ENCODE measurements at places on chromosomes 12 and 14. TPM values are rescaled to one million over a fixed set of nuclear protein-coding genes. Genes with fewer than 3 reads are reported as not detected.
A peak's percentile ranks its signal among the peaks of the same experiment; 100 is the strongest.

The EFS gene
- total RNA-seq, result 3.6 TPM

The ARID4A gene
- 14.2 TPM for total RNA-seq

The NANOG gene
- not detected for total RNA-seq

The PPFIBP1 gene
- 258 TPM for total RNA-seq

The PTPRQ gene
- total RNA-seq, result 0.27 TPM

The CRIP1 gene
- 65.9 TPM for total RNA-seq

DNA sequence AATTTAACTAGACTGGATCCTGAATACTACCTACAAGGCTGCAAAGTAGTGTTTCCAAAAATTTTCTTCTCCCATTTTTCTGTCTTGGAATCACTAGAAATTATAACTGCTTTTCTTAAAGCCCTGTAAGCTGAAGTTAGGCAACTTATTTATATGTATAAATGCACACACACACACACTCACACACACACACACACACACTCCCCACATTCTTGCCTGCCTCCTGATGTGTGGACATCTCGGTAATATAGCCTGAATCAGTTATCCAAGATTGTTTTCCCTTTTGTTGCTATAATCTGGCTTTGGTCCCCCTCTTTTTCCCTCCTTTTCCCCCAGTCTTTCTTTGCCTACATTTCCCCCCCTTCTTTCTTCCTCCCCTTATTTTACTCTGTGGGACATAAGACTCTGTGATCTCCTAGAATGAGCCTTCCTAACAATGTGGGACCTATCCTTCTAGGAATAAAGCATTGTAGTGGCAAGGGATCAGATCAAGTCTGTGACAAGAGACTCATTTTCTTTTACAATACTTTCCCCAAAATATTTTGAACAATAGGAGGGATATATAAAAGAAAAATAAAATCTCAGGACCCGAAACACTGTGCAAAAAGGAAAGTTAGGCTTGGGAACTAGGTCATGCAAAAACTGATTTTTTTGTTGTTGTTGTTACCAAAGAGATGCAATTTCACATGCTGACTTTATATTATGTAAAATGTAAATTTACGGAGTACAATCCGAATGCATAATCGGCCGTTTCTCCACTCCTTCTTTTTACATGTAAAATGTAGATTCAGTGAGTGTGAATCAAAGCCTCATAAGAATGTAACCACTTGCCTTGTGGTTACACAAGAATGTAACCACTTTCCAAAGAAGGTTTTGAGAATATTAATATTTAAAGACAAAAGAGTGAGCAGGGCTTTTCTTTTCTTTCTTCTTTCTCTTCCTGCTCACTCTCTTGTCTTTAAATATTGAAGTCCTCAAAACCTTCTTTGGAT, 26.3 kb upstream of the CD69 start:
- H3K4me1 ChIP-seq, result no peaks in the 10 kb centered on the region
- no peak overlapping the region for H3K4me3 ChIP-seq
- H3K36me3 ChIP-seq, result no peaks in the 10 kb centered on the region
- DNase-seq, result no peak

- no peak overlapping the region for H3K4me3 ChIP-seq
- H3K36me3 ChIP-seq, result no peaks in the 10 kb centered on the region
These were observed 250.2 kb downstream of the GPHN start for GRCh38 chr14:66758031-66758613.

- DNase-seq, result no peak
- no peak overlapping the region for H3K4me3 ChIP-seq
- no peaks in the 10 kb centered on the region for H3K4me1 ChIP-seq
- no peak overlapping the region for H3K27ac ChIP-seq
- no peaks in the 10 kb centered on the region for H3K36me3 ChIP-seq
These were observed 216.7 kb downstream of the ACSS3 start for GRCh38 chr12:81294325-81295190.

DNA sequence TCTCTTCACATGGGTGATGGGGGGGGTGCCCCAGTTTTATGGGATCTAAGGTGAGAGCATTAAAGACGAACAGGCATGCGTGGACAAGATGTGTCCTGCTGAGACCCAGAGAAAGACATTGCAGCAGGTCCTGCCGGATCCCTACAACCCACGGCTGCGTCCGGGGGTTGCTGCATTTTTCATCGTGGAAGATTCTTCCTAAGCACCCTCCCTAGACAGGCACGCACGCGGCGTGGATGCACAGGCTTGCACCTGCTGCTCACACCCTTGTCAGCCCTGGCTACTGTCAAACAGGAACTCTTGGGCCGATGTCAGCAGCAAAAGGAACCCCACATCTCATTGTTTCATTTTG, 280.6 kb upstream of the RTL1 start:
- no peaks in the 10 kb centered on the region for H3K4me1 ChIP-seq
- H3K27me3 ChIP-seq, result peaks cover 85% of the 10 kb centered on the region
- H3K36me3 ChIP-seq, result no peaks in the 10 kb centered on the region
- no peak for DNase-seq
- H3K27ac ChIP-seq, result no peak overlapping the region

- H3K4me1 ChIP-seq, result peaks cover 75% of the 10 kb centered on the region
- H3K27me3 ChIP-seq, result no peaks in the 10 kb centered on the region
- H3K4me3 ChIP-seq, result peak overlapping the region; percentile 32
- peak overlapping the region; percentile 63 for H3K27ac ChIP-seq
These were observed 22.3 kb downstream of the MSRB3 start for GRCh38 chr12:65300679-65301349.

DNA sequence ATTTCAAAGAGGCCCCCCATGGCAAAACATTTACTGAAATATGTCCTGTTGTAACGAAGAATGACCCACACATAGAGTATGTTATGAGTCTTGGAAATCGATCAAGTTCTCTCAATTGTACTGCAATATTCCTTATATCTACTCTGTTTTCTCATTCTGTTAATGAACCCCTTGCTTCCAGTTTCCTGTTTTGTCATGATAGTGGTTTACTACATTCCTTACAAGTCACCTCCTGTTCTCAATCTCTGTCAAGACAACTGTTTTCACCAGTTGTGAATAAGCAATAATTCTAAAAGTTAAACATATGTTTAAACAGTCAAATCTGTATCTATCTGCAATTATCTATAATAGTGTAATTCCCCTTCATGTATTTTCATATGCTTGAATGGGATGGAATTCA, 16.4 kb upstream of the ARID2 start:
- DNase-seq, result no peak
- H3K27ac ChIP-seq, result no peak overlapping the region
- no peaks in the 10 kb centered on the region for H3K27me3 ChIP-seq
- H3K4me1 ChIP-seq, result peaks cover 19% of the 10 kb centered on the region

GRCh38 chr12:1234073-1234472, 243.1 kb downstream of the ERC1 start:
- H3K36me3 ChIP-seq, result peaks cover 18% of the 10 kb centered on the region
- H3K4me1 ChIP-seq, result peaks cover 5% of the 10 kb centered on the region
- H3K27me3 ChIP-seq, result no peaks in the 10 kb centered on the region
- no peak overlapping the region for H3K27ac ChIP-seq
- DNase-seq, result no peak
